ENCODE measurements at places on chromosomes 6 and 20. TPM values are rescaled to one million over a fixed set of nuclear protein-coding genes. Genes with fewer than 3 reads are reported as not detected.

- peaks cover 20% of the 10 kb centered on the region for H3K27me3 ChIP-seq
- H3K4me3 ChIP-seq: no peak overlapping the region
- H3K4me1 ChIP-seq: no peaks in the 10 kb centered on the region
Observed at GRCh38 chr20:38889050-38889449, 37.2 kb upstream of the FAM83D start.

GRCh38 chr6:137688230-137688971 is 178.7 kb upstream of the TNFAIP3 start:
- H3K4me1 ChIP-seq: peaks cover 5% of the 10 kb centered on the region
- peaks cover 3% of the 10 kb centered on the region for H3K27me3 ChIP-seq
- H3K4me3 ChIP-seq: no peak overlapping the region
- H3K27ac ChIP-seq: no peak overlapping the region
- H3K36me3 ChIP-seq: no peaks in the 10 kb centered on the region
- DNase-seq: no peak

- no peaks in the 10 kb centered on the region for H3K27me3 ChIP-seq
- H3K4me1 ChIP-seq: no peaks in the 10 kb centered on the region
- H3K36me3 ChIP-seq: no peaks in the 10 kb centered on the region
- H3K4me3 ChIP-seq: no peak overlapping the region
- DNase-seq: no peak
Observed at GRCh38 chr6:16064671-16065072, 64.2 kb upstream of the MYLIP start.

Gene MYO6
- total RNA-seq: 33.1 TPM

- no peak overlapping the region for H3K27ac ChIP-seq
- H3K4me3 ChIP-seq: peak overlapping the region; percentile 24
Observed at GRCh38 chr20:56925831-56926170, 296.7 kb downstream of the TFAP2C start.

GRCh38 chr20:58570204-58570859 is 55.1 kb upstream of the APCDD1L start:
- H3K4me3 ChIP-seq: no peak overlapping the region
- no peak for DNase-seq
- H3K4me1 ChIP-seq: peaks cover 4% of the 10 kb centered on the region
- H3K36me3 ChIP-seq: no peaks in the 10 kb centered on the region

Gene ZNF337
- total RNA-seq: 15.6 TPM

DNA sequence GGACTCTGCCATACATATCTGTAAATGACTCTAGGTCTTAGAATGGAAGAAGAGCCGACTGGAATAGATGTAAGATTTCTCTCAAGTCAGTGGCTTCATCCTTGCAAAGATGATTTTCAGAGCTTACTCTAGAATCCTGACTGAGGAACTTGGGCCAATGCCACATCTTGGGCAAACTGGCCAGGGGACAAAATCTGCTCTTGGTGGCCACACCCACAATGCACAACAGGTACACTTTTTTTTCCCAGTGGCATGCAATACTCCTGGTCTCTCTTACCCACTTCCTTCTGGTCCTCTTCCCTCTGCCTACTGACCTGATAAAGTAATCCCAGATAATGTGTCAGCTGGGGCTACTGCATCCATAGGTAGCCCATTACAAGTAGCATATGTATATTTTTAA is 13.4 kb downstream of the CLIC5 start:
- peaks cover 5% of the 10 kb centered on the region for H3K27me3 ChIP-seq
- no peaks in the 10 kb centered on the region for H3K4me1 ChIP-seq
- no peak for DNase-seq
- H3K36me3 ChIP-seq: no peaks in the 10 kb centered on the region

Gene MYMX
- not detected for total RNA-seq

GRCh38 chr20:25863536-25864325 is 167.1 kb upstream of the ZNF337 start:
- DNase-seq: no peak
- peaks cover 49% of the 10 kb centered on the region for H3K27me3 ChIP-seq
- no peak overlapping the region for H3K27ac ChIP-seq
- H3K4me3 ChIP-seq: peak overlapping the region; percentile 36
- peaks cover 17% of the 10 kb centered on the region for H3K4me1 ChIP-seq
- H3K36me3 ChIP-seq: no peaks in the 10 kb centered on the region

Gene TNXB
- total RNA-seq: 1.8 TPM

- H3K27me3 ChIP-seq: no peaks in the 10 kb centered on the region
- H3K27ac ChIP-seq: no peak overlapping the region
- no peaks in the 10 kb centered on the region for H3K36me3 ChIP-seq
- no peak overlapping the region for H3K4me3 ChIP-seq
- no peak for DNase-seq
Observed at GRCh38 chr20:35329435-35330139, 37.4 kb upstream of the FAM83C start.

Gene SFT2D1
- 54.3 TPM for total RNA-seq

Gene SYTL3
- total RNA-seq: 1.2 TPM

- H3K4me1 ChIP-seq: peaks cover 69% of the 10 kb centered on the region
- H3K36me3 ChIP-seq: no peaks in the 10 kb centered on the region
- H3K4me3 ChIP-seq: no peak overlapping the region
- peak overlapping the region; percentile 86 for H3K27ac ChIP-seq
- no peaks in the 10 kb centered on the region for H3K27me3 ChIP-seq
Observed at GRCh38 chr6:11428895-11429294, 108.7 kb upstream of the TMEM170B start.

DNA sequence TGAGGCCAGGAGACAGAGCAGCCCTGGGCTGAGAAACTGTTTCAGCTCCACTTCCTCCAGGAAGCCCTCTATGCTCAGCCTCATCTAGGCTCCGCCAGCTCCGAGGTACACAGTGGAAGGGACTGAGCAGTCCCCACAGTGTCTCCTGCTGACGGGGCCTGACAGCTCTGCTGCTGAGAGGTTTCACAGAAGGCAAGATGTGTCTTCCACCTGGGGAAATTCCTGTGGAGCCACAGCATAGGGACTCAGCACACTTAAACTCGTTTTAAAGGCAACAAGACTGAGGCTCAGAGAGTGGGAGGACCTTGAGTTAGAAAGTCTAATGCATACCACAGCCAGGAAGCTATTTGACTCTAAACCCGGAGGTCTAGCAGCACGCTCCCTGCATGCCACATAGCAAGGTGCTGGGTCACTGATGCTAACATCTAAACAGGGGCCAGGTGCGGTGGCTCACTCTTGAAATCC is 6.8 kb downstream of the ADA start:
- H3K4me3 ChIP-seq: no peak overlapping the region
- DNase-seq: no peak
- peaks cover 42% of the 10 kb centered on the region for H3K4me1 ChIP-seq
- no peak overlapping the region for H3K27ac ChIP-seq
- no peaks in the 10 kb centered on the region for H3K27me3 ChIP-seq
- H3K36me3 ChIP-seq: no peaks in the 10 kb centered on the region

DNA sequence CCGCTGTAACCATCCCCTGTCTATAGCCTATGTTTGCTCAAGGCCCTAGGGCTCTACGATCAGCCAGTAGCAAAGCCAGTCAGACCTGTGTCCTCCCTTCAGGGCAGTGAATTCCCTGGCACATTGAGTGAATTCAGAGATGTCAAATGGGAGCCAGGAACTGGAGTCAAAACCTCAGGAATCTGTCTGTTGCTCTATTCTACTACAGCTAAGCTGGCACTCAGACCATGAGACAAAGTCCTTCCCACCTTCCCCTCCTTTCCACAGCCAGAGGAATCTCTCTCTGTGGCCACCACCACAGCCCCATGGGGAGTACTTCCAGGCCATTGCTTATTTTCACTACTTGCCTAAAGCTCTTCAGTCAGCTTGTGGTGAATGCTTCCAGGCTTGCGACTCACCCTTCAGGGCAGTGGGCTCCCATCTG is 82.0 kb downstream of the PKIB start:
- no peak overlapping the region for H3K27ac ChIP-seq
- no peaks in the 10 kb centered on the region for H3K36me3 ChIP-seq
- H3K4me3 ChIP-seq: no peak overlapping the region
- peak; percentile 92 for DNase-seq
- no peaks in the 10 kb centered on the region for H3K27me3 ChIP-seq
- peaks cover 18% of the 10 kb centered on the region for H3K4me1 ChIP-seq

Gene ZNF133
- total RNA-seq: 10.7 TPM

GRCh38 chr6:4344317-4344899 is 209.0 kb upstream of the ECI2 start:
- H3K27ac ChIP-seq: no peak overlapping the region
- no peak overlapping the region for H3K4me3 ChIP-seq
- H3K27me3 ChIP-seq: no peaks in the 10 kb centered on the region
- peaks cover 14% of the 10 kb centered on the region for H3K4me1 ChIP-seq

Gene TNNC2
- total RNA-seq: not detected

Measured in astrocyte (in vitro differentiated cells and primary cell).